Fibroblast of skin of right quadriceps (primary cell): ENCODE measurements at places on chromosomes 3 and 15.

GRCh38 chr3:54120657-54121413, 1.5 kb upstream of the CACNA2D3 start:
- DNase-seq: no peak

DNA sequence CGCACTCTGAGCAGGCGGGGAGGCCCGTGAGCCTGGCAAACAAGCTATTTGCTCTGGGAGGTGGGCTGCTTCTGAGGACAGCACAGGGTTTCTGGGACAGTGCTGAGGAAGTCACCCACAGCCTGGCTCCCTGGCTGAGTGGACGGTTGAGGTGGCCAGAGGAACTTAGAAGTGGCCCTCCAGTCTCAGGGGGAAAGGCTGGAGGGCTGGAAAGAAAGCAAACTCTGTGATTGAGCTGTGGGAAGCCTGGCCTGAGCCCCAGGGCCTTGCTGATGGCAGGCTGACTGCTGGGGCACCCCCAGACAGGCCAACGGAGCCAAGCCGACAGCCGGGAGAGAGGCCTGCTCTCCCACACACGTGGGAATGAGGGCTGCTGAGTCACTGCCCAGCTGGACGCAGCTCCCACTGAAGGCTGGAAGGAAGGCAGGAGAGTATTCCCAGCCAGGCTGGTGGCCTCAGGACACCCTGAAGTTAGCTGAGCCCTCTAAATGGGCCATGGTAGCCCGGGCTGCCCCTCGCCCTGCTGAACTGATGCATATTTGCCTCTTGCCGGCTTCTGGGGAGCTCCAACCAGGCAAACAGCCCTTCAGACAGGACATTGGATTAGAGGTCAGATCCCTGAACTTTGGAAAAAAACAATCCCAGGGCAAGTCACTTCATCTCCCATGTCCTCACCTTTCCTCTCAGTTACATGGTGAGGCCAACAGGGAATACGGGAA, 98.0 kb upstream of the TLE3 start:
- DNase-seq: peak; percentile 68

DNA sequence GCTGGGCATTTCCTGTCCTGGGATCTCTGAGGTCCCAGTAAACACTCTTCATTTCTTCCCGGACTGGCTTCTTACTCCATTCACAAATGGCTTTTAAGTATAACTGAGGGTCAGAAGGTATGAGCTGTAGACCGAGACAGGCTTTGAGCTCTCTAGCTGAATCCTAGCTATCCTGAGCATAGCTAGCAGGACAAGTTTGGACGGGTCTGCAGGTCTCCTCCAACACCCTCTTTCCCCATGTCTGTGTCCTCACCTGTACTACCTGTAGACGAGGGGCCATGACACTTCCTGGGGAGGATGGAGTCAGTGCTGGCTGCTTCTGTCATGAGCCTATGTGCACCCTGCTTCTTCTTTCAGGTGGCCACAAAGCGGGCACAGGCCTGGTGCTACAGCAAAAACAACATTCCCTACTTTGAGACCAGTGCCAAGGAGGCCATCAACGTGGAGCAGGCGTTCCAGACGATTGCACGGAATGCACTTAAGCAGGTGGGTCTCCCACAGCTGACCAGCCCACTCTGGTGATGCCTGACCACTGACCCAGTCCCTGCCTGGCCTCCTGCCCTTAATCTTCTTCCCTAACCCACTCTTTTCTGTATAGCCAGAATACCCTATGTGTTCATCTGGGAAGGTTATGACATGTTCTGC, 72.1 kb upstream of the ACAD9 start:
- DNase-seq: no peak

GRCh38 chr3:143119974-143120715, 574 bp downstream of the CHST2 start:
- DNase-seq: peak; percentile 23

GRCh38 chr3:102398666-102399065, 36.1 kb upstream of the ZPLD1 start:
- no peak for DNase-seq

GRCh38 chr3:32423534-32423933, 31.9 kb downstream of the CMTM7 start:
- no peak for DNase-seq

DNA sequence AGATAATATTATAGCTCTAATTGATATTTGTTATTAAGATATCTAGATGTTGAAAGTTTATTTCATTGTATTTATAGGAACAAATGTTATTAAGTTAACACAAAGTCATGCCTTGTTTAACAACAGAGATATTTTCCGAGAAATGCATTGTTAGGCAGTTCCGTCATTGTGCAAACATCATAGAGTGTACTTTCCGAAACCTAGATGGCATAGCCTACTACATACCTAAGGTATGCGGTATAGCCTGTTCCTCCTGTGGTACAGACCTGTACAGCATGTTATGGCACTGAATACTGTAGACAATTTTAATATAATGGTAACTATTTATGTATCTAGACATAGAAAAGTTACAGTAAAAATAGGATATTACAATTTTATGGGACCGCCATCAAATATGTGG, 114.3 kb downstream of the NAALADL2 start:
- no peak for DNase-seq

DNA sequence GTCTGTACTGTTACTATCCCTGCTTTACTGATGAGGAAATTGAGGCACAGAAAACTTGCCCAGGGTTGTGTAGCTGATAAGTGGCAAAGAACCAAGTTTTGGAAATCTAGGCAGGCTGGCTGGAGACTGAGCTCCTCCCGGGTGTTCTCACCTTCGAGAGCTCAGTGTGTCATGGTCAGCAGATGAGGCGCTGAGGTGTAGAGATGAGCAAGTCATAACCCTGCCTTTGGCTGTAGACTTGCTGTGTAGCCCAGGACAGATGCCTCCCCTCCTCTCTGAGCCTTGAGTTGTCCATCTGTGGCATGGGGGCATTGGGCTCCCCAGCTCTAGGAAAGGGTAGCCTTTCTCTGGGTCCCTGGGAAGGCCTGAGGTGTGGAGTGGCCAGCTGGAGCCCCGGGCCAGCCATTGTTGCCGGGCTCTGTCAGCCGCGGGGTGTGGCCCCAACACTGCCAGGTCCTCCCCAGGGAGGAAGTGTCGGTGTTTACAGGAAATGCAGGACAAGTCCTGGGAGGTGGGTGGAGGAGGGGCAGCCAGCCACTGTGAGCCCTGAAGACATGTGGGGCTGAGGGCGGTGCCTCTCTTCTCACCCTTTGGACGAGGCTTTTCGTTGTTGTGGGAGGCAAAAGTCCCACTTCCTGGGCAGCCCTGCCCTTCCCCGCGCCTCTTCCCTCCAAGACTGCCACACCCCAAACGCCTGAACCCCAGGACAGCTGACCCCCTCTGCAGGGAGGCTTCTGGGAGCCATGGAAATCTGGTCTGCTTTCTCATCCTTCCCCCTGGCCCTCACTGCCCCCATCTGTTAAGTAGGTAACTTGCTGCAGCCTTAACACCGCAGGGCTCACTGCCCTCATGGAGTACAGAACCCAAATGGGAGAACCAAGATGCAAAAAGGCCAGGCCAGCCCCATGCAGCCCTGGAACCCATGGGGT, 29.1 kb downstream of the FGD5 start:
- no peak for DNase-seq

- DNase-seq: no peak
These were observed 21.0 kb upstream of the FBXL2 start for GRCh38 chr3:33256249-33256648.

GRCh38 chr15:47473106-47473725, 244.1 kb upstream of the SEMA6D start:
- no peak for DNase-seq

DNA sequence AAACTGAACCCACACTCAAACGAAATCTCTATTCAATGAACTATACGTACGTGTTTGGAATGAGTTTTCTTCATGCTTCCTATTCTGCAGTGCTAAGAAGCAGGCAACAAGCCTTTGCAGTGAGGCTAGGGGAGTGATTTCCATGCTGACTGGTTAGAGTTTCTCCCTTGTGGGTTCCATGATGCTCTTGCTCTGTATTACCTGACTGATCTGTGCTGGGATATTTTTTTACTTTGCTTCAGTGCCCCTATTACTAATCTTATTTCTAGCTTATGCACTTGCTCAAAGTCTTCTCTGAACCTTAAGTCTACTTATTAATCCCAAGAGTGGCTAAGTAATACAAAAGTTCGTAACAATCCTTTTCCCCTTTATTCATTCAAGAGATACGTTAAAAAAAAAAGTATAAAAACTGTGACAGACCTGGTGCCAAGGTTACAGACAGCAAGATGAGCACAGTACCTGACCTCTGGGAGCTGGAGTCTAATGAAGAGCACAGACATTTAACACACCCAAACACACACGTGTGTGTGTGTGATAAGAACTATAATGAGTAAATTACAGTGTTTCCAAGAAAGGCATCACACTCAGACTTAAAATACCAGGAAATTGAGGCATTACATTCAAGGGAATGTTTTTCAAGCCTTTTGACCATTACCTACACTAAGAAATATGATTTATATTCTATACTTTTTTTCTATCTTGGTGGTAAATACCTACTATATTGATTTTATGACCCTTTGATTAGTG, 50.5 kb upstream of the FBN1 start:
- no peak for DNase-seq
